AG04450 (cell line): ENCODE measurements at places on chromosomes 12 and 14. TPM values are rescaled to one million over a fixed set of nuclear protein-coding genes. Genes with fewer than 3 reads are reported as not detected.

- DNase-seq = no peak
Observed at GRCh38 chr12:120121766-120122293, 5.3 kb upstream of the RAB35 start.

DNA sequence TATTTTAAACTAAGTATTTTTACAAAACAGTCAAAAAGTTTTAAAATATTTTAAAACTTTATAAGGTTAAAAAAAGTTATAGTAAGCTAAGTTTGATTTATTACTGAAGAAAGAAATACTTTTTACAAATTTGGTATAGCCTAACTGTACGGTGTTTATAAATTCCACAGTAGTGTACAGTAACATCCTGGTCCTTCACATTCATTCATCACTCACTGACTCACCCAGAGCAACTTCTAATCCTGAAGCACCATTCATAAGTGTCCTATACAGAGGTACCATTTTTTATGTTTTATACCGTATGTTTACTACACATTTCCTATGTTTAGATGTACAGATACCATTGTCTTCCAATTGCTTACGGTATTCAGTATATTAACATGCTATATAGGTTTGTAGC, 170.0 kb downstream of the KLHL28 start:
- no peak for DNase-seq

GRCh38 chr14:103657471-103657870, 28.5 kb downstream of the KLC1 start:
- DNase-seq = peak; percentile 44

DNA sequence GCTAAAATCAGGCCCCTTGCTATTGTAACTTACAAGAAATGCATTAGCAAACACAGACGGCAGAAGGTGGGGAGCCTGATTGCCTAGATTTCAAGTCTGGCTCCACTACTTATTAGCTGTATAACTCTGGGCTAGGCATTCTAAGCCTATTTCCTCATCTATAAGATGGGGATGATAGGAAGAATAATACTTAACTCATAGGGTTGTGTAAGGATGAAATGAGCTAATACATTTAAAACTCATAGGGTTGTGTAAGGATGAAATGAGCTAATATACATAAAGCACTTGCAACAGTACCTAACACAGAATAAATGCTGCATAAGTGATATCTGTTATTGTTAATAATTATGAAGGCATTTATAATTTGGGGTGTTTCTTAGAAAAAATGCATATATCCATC, 60.1 kb upstream of the DIO2 start:
- DNase-seq = no peak

DNA sequence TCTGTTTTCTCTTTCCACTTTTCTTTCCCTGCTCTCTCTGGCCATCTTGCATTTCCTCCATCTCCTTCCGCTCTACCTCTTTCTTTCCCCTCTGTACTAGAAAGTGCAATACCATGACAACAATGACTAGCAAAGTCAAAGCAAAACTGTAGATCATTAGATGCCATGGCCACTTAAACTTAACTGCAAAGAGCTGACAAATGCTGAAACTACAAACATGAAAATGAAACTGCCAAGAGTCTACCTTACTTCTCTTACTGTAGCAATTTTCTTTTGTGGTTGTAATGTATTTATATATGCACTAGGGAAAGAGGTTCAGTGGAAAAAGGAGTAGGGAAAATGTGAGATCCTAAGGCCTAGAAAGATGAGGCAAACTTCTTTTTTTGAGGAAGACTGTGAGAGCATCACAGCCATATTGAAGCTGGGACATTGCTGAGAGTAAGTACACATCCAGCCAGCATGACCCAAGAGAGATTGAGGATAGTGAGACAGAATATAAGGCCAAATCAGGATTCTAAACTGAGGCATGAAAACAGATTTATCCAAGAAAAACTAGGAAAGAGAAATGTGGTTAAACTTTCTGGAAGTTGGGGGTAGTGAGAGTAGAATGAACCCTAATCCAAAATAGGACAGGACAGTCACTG, 276.6 kb upstream of the NAV3 start:
- no peak for DNase-seq

GRCh38 chr12:64571411-64571810, 38.9 kb upstream of the RASSF3 start:
- DNase-seq = no peak

- no peak for DNase-seq
Observed at GRCh38 chr14:83287300-83287699, 1753.6 kb upstream of the SEL1L start.

GRCh38 chr12:88299567-88300101, 157.5 kb downstream of the TMTC3 start:
- DNase-seq = peak; percentile 78

GRCh38 chr12:106113446-106113823, 25.3 kb downstream of the NUAK1 start:
- DNase-seq = no peak

DNA sequence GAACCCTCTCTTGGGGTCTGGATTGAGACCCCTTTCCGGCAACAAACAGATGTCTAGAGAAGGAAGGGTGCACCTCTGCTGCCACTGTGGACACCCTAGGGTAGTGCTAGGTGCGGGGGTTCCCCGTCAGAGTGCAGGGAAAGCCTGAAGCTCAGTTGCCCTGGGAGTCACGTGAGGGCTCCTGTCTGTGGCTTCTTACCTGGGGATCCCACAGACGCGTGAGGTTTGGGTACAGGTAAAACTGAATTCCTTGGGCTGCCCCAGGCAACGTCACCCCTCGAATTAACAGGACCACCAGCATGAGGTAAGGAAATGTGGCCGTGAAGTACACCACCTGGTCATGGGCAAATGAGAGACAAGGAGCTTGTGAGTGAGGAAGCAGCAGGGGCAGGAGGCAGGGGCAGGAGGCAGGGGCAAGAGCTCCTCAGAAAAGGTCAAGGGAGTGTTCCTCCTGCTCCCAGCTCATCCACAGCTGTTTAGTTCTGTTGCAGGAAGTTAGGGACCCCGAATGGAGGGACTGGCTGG, 21.0 kb upstream of the SLC6A12 start:
- DNase-seq = no peak

GRCh38 chr12:98635657-98636323, 8.8 kb downstream of the IKBIP start:
- peak; percentile 47 for DNase-seq

- DNase-seq = no peak
Observed at GRCh38 chr12:10042167-10042566, 11.7 kb downstream of the CLEC9A start.

DNA sequence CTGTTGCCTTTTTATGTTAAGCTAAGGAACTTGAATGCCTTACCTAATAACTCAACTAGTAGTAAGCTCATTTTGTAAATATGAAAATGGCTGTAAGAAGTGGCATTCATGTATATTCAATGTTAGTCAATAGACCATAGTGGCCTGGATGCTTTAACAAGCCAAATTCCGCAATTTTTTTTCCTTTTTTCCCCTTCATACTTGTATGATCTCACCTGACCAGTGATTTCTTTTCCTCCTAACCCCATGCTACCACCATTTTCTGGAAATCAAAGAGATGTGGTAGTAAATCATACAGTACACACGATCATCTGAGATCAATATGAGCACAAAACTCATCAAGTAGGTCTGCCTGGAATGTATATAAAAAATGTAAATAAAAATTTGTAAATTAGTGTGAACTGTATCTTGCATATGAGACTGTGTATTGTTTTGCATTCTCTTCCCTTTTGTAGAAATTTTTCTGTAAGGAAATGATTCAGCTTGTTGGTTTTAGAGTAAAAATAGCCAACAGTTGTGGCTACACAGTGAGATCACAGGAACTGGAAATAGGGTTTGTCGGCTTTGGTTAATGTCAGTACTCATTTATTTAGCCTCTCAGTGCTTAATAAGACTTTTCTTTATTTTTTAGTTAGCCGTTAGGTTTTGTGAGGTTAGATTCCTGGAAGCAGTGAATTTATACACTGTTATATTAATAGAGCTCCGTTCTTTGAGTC, 62.5 kb downstream of the ETNK1 start:
- no peak for DNase-seq

DNA sequence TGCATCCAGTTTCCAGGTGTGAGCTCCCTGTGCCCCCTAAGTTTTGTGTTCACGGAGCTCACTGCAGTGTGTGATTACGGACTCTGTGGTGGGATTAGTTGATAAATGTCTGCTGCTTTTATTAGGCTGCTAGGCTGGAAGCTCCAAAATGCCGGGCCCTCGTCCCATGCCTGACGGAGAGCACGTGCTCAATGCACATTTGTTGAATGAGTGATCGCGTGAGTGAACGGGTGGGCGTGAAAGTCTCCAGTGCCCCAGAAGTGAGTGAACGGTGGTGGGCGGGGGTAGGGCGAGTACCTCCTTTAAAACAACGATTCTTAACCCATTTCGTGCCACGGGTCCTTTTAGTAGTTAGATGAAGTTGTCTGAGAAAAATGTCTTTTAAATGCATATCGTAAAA, 175.5 kb downstream of the AACS start:
- DNase-seq = no peak

- peak; percentile 46 for DNase-seq
Observed at GRCh38 chr12:56221232-56221756, 428 bp downstream of the RNF41 start.

GRCh38 chr14:75460394-75460793, 32.6 kb downstream of the JDP2 start:
- DNase-seq = no peak

DNA sequence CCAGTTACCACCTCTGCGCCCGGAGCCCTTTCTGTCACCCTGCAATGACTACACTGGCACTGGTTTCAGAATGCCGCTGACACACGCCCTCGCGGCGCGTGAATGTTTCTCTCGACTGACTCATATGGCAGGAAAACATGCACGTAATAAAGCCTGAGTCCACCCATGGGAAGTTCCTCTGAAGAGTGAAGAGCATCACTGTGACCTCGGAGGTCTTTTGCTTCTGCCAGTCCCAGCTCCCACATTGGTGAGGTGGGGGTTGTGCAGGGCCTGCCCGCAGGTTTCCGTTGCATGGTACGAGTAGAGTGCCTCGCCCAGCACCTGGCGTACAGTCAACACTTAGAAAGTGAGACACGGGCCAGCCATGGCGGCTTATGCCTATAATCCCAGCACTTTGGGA, 11.1 kb upstream of the SLC6A12 start:
- no peak for DNase-seq

GRCh38 chr12:109346920-109347319, 780 bp upstream of the MYO1H start:
- no peak for DNase-seq

DNA sequence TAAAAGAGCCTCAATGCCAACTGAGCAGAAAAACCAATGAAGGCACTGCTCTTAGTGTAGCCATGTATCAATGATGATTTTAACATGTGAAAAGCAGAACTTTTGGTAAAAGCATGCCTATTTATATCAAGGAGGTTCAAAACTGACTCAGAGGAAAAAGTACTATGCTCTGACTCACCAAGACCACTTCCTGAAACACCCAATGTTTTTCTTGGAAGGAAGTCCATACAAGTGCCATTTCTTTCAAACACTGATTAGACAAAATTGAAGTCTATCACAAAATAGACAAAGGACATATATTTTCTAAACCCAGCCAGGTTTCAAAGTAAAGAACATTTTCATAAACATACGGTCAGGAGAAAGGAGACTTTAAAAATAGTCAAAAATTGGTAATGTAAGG, 88.6 kb downstream of the EPS8 start:
- peak; percentile 67 for DNase-seq

GRCh38 chr12:30792648-30793499, 38.1 kb upstream of the CAPRIN2 start:
- DNase-seq = no peak

DNA sequence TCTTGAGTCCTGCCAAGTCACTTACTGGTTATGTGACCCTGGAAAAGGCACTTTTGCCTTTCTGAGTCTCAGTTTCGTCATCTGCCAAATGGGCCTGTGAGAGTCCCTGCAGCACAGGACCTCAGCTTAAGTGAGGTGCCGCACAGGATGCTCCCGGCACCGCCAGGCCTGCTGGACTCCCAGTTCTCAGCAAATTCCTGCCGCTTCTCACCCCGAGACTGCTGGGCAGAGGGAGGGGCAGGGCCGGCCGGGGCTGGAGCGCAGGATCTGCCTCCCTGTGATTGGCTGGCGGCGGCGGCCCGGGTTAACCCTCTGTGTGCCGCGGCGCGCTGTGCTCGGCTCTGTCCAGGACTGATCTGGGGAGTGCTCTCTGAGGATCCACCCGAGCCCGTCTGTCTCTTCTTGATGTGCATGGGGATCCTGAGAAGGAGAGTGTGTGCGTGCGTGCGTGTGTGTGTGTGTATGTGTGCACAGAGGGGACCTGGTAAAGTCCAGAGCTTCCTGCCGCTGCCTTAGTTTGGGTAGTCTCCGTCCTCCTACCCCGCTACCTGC, 8.6 kb downstream of the SETD1B start:
- no peak for DNase-seq

GRCh38 chr14:37622231-37622923, 26.9 kb downstream of the TTC6 start:
- DNase-seq = no peak

DNA sequence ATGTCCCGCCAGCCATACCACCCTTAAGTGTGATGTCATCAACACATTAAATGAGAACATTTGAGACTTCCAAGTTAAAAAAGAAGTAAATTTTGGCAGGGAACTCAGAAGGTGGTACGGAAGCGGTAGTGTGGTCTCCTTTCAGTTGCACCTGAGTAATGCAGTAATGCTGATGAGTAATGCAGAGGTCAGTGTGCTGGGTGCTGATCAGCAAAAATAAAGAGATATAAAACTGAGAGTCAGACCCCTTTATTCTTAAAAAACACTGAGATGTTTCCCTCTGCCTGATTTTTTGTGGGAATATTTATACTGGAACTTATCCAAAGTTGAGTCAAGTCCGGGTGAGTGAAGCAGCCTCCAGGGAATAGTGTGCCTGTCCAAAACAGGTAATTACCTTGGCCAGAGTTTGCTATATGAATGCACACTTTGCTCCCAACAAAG, 370.6 kb upstream of the PRICKLE1 start:
- DNase-seq = no peak

Gene PPM1H
- polyA plus RNA-seq = 0.12 and 0.19 TPM in 2 replicates

Gene KLHL33
- 0.06 and 0.09 TPM in 2 replicates for polyA plus RNA-seq

Gene KCNH3
- 0.01 and 0.11 TPM in 2 replicates for polyA plus RNA-seq

Gene SIRT4
- polyA plus RNA-seq = 1.4 and 1.9 TPM in 2 replicates

Gene PARP11
- polyA plus RNA-seq = 5.4 and 6.9 TPM in 2 replicates

Gene GPN3
- polyA plus RNA-seq = 16.8 and 25.6 TPM in 2 replicates

Gene KRT6C
- polyA plus RNA-seq = not detected in 2 replicates

Gene ASIC1
- polyA plus RNA-seq = 9.9 and 10.2 TPM in 2 replicates

Gene SERPINA5
- not detected in 2 replicates for polyA plus RNA-seq
